CD8-positive, alpha-beta T cell (primary cell): ENCODE measurements at places on chromosomes 3 and 15.

DNA sequence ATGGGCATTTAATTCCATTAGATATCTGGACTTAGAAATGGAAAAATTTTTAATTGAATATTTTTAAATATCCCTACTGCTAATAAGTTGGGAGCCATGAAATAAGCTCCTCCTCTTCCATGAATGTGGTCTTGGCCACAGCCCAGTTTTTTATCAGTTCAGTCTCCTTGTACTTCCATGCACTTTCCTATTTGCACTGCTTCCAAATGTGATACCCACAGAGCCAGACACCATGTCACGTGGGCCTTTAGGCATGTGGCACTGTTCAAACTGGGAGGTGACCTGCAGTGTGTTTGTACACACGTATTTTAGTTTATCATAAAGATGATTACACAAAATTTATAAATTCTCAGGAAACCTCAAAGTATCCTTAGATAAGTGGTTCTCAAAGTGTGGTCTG lies 80.1 kb upstream of the DGKG start:
- DNase-seq = no peak

DNA sequence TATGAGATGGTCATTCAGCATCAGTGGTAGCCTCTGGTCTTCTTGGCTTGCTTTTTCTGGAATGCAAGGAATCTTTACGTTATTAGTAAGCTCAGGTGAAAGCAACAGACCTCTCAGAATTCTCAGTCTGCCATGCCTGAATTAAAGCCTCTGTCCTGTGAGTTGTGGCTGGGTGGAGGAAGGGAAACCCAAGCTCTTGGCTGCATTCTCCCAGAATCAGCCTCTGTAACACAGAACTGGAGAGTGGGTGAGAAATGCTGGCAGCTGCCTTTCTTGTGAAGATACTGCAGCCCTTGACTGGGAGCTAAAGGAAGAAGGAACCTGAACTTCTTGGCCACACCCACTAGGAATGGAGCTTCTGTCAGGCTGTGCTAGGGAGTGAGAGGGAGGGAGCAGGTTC lies 505.8 kb downstream of the EPHA3 start:
- no peak for DNase-seq

DNA sequence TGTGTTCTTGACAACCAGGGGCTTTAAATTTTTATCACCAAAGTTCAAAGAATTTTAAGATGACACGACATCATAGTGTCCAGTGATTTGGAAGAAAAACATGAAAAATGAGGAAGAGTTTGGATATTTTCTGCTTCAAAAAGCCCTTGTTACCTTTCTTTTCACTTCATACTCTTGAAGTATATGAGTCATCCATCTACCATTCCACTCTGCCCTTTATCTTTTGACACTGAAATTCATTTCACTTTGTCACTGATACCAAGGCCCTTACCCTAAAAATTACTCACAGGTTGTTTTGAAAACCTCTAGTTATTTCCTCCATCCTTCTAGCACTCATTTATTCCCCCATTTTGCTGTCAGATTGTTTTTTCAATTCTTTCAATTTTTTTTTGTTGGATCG lies 42.7 kb downstream of the OR5H15 start:
- DNase-seq = no peak

DNA sequence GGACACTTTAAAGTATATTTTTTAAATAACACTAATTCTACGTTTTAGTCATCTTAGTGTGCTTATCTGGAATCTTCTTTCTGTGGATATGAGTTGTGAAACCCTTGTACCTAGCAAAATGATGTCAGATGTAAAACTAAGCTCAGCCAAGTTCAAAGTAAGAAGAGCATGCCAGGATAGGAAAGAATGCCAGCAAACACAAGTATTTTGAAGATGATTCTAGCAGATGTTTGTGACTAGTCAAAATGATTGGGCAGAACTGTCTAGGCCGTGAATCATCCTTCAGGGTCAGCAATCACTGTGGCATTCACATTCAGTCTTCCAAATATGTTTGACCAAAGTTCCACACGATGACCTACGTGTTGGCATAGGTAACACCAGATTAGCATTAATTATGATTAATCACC lies 5.4 kb upstream of the PLOD2 start:
- DNase-seq = no peak

GRCh38 chr3:49471856-49472495 lies 1.9 kb downstream of the DAG1 start:
- DNase-seq = no peak

GRCh38 chr3:187986514-187986934 lies 167.4 kb upstream of the LPP start:
- no peak for DNase-seq

DNA sequence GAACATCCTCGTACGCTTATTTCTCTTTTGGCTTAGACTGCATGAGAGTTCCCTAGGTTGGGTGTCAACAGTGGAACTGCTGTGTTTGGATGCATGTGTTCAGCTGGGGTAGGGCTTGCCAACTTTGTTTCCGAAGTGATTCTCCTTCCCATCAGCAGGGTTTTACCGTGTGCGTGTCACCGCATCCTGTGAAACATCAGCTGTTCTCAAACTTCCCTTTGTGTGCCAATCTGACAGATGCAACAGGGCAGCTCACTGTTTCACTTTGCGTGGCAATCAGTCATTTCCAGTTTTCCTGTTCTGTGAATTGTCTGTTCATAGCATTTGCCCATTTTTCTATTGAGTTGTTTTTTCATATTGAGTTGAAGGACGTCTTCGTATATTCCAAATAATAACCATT lies 218.8 kb downstream of the VPS13C start:
- DNase-seq = no peak

GRCh38 chr3:37307321-37307720 lies 132.9 kb upstream of the LRRFIP2 start:
- no peak for DNase-seq

DNA sequence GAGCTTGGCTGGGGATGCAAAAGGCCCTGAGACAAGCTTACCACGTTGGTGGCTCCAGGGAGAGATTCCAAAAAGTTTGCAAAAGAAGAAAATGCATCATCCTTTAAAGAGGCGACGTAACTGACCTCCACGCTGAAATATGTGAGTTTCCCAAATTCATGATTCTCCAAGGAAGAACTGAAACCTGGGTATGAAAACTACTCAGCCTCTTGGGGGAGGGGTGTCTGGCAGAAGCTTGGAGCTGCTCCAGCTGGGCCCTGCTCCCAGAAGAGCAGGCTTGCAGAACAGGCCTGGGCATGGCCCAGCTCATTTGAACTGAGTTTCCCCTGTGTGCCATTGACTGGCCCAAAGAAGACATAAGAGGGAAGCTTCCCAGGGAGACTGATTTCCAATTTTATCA lies 20.5 kb downstream of the CPN2 start:
- DNase-seq = no peak

DNA sequence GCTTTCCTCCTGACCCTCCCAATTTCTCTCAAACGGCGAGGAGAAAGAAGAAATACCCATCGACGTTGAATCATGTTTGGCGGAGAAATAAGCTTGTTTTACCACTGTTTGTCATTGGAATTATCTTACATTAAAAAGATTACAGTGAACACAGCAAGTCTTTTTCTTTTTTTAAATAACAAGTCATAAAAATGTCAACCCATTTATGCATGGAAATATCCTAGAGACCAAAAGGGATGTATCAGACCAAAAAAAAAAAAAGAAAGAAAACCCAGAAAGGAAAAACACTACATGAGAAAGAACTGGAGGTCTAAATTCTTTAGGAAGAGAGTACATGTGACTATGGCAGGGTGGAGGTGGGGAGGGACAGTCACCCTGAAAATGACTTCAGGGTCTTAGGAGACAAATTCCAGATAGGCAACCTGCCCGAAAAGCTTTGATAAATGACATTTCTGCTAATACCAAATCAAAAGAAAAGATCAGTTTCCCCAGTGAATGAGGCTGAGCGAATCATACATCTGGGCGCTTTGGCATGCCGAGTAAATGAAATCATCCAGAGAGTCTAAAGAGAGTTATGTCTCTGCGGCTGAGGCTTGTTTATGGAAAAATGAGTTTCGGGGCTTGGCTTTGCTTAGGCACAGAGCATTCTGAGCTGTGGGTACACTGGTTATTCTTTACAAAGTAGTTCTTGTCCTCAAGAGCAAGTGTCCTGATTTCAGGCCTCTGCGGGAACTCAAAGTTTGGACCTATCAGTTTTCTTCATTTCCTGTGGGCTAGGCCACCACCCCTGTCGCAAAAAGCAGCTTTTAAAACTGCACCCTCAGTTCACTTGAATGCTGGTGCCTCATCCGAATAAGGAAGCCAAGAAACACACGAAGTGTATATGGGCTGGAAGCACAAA lies 110.1 kb upstream of the TGFBR2 start:
- no peak for DNase-seq

DNA sequence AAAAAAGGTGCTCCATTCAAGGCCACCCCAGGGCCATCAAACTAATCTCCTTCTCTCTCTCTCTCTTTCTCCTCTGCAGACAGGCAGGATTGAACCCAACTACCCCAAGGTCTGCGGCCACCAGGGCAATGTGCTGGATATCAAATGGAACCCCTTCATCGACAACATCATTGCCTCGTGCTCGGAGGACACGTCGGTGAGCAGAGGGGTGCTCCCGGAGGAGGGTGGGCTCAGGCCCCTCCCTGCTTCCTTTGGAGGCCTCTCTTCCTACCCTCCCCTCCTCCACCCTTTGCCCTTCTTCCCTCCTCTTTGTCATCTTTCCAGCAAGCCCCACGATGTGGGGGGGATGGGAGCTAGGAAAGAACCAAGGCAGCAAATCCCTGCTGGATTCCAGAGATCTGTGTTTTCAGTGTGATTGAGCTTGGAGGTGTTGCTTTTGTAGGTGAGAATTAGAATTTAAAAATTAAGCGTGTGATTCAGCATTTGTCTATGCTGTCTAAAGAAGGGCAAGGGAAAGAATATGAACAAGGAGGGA lies 116.3 kb downstream of the CORO2B start:
- no peak for DNase-seq

GRCh38 chr15:39364721-39365120 lies 216.2 kb upstream of the THBS1 start:
- DNase-seq = no peak

DNA sequence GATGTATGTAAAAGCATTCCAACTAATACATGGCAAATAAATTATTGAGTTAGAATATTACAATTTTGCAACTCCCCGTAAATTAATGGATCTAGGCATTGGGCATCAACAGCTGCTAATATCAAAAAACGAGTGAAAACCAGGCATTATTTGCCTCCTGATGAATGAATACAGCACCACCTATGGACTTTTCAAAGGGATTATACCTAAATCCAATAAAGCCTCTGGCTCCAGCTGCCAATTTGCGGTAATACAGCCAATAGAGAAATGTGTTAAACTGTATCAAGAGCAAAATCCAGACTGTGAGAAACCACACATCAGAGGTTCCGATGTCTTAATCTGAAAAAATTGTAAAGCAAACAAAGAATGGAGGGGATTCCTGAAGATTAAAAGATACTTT lies 16.3 kb upstream of the A4GNT start:
- DNase-seq = no peak

DNA sequence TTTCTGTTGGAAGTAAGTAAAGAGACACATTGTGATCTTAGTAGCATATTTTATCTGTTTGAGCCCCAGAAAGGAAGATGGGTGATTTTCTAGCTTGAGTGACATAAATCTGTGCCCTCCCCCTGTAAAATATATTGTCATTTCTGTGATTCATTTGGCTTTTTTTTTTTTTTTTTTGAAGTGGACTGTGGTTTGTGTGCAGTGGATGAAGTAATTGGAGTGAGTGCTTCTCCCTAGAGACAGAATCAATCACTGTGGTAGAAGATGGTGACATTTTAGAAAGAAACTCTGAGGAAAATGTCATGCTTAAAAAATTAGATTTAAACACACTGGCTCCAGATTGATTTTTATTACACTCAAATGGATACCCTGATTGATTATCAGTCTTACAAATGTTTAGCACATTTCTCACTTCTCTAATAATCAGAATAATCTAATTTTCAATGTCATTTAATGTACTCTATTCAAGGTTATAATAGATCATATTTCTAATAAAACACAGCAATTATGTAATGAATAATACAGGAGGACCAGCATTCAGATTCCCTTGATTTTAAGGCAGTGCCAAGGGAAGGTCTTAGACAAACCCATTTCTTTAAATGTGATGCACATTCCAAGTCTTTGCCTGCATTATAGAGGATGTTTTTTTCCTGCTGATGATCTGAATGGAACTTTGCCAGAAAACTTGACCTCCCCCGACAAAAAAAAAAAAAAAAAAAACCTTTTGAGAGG lies 116.6 kb downstream of the TOP2B start:
- DNase-seq = no peak

DNA sequence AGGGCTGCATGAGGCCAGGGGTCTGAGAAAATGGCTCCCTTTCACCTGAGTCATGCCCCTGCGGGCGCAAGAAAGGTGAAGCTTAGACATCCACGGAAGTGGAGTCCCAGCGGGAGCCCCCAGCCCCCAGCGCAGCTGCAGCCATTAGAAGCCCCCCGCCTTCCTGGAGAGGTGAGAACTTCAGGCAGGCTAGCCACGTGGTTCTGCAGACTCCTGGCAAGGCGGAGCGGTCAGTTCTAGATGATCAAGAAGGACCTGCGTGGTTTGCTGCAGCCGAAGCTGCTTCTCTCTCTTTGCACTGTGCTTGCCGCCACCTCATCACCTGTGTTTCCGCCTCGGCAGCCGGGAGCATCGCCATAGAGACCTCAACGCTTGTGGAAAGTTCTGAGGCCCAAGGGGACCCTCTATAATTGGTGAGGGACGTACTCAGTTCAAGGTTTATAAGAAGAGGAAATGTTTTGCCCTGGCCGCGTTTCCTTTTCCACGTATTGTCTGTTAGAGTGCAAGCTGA lies 15.8 kb upstream of the KCNMB3 start:
- no peak for DNase-seq

DNA sequence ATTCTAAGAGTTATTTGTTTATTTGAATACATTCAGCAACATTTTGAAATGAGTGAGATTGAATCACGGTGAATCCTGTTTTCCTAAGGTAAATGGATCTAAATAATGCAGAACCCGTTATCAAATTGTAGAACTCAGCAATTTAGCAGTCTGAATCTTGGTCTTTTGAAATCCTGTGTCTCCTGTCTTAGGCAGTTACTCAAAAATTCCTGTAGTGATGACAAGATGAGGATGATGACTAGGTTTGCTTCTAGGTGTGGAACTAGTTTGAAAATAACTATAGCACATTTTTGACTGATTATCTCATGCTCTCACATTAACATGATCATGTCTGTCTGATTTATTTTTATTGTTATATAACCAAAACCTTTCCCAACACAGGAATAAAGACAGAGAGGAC lies 115.0 kb downstream of the RAP2B start:
- DNase-seq = no peak
